GOT3 (cell line): ENCODE measurements at places on chromosomes 3 and 15.

GRCh38 chr3:132553826-132554225, 43.2 kb upstream of the ACKR4 start:
- no peak for DNase-seq

DNA sequence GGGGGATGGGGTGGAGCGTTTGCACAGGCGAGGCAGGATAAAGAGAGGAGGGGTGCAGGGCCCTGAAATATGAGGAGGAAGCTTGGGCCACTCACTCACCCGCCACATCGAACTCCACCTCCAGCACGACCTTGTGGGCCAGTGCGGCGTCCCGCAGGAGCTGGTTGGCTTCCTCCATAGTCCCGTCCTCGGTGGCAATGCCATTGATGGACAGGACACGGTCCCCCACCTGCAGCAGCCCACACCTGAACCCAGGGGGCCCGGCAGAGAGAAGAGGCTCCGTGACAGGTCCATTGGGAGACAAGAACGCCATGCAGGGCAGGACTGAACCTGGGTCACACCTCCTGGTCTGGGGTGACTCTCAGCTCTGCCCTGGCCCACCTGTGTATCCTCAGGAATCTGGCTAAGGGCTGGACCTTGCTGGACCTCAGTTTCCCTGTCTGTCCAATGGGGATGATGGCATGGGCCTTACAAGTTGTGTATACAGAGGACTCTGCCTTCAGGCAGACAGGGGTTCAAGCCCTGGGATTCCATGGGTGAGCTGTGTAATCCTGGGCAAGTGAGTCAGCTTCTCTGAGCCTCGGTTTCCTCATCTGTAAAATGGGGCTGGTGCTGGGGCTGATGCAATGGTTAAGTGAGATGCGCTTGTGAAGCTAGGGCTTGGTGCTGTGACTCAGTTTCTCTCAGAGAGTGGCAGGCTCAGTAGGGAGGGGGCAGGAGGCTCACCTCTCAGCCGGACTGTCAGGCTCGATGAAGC, 26.4 kb downstream of the GRIP2 start:
- no peak for DNase-seq

- no peak for DNase-seq
These were observed 5.7 kb downstream of the LYSMD2 start for GRCh38 chr15:51731549-51732267.

DNA sequence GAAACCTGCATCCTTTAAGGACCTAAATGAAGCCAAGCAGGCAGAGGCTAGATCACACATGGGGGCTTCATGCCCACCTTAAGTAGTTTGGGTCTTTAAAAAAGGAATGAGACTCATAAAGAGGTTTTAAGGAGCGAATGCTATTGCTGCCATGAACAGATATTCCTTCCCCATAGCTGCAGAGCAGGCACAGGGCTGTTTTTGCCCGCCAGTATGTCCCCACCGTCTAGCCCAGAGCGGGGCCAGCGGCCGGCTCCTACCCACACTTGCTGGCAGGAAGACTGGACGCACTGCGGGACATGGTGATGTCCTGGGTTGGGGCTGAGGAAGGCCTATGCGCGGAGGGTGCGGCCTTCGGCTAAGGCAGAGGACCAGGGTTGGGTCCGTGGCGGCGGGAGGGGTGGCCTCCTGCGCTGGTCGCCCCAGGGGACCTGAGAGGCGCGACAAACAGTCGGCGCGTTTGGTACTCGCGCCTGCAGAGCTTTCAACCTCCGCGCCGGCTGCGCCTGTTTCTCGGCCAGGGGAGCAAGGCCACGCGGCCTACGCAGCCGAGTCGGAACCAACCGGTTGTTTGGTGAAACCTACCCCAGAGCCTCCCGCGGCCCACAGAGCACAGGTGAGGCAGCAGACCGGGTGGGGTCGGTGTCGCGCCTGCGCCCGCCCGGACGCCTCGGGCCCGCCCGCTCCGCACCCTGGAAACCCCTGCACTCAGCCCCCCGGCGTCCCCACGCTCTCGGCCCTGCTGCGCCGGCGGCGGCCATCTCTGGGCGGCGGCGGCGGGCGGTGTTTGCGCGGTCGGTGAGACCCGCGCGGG, at the start of gene FAIM:
TSS of gene FAIM (plus strand) at position 450 of the 814 bp plus-strand sequence. CDS start 10,956 bp downstream, outside the sequence.
- DNase-seq: peak; percentile 66

- DNase-seq: no peak
These were observed 73.4 kb downstream of the CRYBG3 start for GRCh38 chr3:97895216-97895615.

- no peak for DNase-seq
These were observed 573.6 kb upstream of the GRM7 start for GRCh38 chr3:6287088-6287875.

DNA sequence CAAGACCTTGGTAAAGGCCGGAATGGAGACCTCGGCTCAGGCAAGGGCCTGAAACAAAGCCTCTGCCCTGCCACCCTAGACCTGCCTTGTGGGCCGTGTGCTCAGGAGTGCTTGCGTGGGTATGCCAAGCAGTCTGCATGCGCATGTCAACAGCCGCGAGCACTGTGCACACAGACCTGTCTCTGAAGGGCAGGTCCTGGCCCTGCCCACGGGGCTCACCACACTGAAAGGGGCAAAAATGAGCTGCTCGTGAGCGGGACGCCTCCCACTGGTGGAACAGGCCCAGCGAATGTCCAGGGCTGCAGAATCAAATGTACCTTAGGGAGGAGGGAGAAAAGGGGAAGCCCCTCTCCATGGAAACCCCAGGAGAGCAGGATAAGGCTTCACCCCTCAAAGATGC, 44.3 kb upstream of the FGD5 start:
- no peak for DNase-seq

DNA sequence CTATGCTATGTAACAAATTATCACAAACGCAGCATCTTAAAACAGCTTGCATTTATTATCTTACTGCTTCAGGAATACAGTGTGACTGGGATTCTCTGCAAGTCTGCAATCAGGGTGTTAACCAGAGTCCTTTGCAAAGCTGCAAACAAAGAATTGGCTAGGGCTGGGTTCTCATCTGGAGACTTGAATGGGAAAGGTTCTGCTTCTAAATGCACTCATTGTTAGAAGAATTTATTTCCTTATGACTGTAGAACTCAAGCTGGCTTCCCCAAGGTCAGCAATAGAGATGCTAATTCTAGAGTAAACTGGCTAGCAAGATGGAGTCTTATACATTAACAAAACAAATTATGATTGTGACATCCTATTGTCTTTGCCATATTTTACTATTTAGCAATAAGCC, 673.7 kb downstream of the DIPK2A start:
- no peak for DNase-seq
